ENCODE measurements at places on chromosomes 16 and 17. TPM values are rescaled to one million over a fixed set of nuclear protein-coding genes. Genes with fewer than 3 reads are reported as not detected.
A peak's percentile ranks its signal among the peaks of the same experiment; 100 is the strongest.

- DNase-seq = peak; percentile 35
Measured at GRCh38 chr17:8189041-8189710, 804 bp downstream of the BORCS6 start.

DNA sequence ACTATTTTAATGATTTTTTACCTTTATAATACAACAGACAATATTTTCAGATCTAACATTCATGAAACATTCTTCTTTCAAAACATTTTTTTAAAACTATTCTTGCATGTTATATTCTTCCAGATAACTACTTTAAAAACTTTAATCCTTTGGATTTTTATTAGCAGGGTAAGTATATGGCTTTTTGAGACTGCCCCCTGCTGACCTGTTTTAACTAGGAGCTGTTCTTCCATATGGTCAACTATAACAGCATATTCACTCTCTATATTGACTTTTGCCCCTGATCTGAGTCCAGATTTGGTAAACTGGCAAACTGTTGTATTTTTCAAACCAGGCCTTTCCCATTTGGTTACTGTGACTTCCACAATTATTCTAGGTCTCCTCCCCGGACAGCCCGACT is 16.5 kb downstream of the ZNF18 start:
- no peak for DNase-seq

DNA sequence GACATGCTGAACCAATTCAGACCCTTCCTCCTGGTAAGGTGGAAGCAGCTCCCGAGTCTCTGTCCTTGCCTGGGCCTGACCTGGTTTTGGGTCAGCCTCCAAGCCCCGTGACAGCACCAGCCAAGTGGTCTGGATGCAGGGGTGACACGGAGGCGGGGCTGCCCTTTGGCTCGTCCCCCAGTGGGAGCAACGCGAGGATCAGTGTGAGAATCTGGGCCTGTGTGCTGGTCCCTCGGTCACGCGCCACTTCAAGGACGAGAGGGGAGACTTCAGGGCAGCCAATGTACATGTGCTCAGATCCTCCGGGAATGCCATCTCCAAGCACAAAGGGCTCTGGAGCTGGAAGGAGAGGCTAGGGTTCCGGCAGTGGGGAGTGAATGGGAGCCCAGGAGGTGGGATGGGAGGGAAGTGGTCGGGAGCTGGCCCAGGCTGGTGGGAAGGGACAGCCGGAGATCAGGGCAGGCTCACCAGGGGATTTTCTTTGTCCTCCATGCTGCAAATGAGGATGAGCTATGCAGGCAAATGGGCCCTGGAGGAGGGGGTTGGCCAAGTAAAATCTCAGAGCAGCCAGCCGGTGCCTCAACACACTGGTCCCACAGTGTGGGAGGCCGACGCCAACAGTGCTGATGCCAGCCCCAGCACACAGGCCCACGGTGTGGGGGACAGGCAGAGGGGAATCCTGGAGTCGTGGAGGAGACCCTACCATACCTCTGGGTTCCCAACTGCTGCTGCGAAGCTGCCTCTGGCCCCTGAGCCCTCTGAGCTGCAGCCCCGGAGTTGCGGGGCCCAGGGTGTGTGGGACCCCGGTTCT is 4.2 kb upstream of the NDRG4 start:
- DNase-seq = no peak

- DNase-seq = no peak
Measured at GRCh38 chr16:57619606-57620334, 8.7 kb upstream of the ADGRG1 start.

- DNase-seq = no peak
Measured at GRCh38 chr16:47774661-47775060, 313.5 kb downstream of the PHKB start.

DNA sequence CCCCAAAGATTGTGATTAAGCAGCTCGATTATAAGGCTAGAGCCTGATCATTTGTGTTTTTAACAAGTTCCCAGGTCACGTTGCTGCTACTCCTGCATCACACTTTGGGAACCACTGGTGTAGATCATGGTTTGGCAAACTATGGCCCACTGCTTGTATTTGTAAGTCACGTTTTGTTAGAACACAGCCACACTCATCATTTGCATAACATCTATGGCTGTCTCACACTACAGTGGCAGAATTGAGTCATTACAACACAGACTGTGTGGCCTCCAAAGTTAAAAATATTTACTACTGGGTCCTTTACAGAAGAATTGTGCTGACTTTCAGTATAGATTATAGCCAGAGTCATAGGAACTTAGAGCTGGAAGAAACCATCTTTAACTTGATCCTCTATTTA is 515.3 kb upstream of the PSMD7 start:
- no peak for DNase-seq

- peak; percentile 14 for DNase-seq
Measured at GRCh38 chr16:58638148-58639036, 8.8 kb upstream of the CNOT1 start.

DNA sequence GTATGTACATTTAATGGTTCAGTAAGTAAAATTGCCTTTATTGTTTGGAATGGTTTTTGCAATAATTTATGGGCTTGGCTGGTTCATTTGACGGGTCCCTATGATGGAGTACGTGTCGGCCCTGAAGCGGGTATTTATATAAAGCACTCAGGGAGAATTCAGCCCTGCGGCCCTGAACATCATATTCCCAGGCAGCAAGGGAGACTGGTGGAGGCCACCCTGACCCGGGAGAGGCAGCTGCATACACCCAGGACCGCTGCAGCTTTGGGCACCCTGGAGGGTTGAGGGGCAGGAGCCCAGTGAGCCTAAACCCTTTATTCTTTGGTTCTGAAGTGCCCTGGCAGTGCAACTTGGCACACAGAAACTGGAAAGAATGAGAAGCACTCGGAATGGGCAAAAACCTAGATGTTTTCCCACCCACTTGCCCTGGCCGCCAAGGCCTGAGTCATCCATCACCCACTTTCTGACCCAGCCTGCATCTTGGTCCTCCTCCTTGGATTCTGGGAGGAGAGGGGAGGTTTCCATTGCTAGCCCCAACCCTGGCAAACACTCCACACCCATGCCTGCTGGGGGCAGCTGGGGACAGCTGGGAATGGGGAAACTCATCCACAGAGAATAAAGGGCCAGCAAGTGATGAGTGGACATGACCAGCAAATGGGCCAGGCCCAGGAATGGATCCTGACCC is 162.2 kb upstream of the TNRC6C start:
- no peak for DNase-seq

- DNase-seq = no peak
Measured at GRCh38 chr17:72176516-72176851, 55.7 kb downstream of the SOX9 start.

GRCh38 chr16:3774156-3774767 is 56.9 kb upstream of the TRAP1 start:
- no peak for DNase-seq

AKTIP gene
- 27.3 TPM for total RNA-seq

LRRC46 gene
- total RNA-seq = 0.31 TPM

ALOXE3 gene
- not detected for total RNA-seq

SOX8 gene
- total RNA-seq = 1.0 TPM
